ENCODE measurements at places on chromosomes 7 and 10.

DNA sequence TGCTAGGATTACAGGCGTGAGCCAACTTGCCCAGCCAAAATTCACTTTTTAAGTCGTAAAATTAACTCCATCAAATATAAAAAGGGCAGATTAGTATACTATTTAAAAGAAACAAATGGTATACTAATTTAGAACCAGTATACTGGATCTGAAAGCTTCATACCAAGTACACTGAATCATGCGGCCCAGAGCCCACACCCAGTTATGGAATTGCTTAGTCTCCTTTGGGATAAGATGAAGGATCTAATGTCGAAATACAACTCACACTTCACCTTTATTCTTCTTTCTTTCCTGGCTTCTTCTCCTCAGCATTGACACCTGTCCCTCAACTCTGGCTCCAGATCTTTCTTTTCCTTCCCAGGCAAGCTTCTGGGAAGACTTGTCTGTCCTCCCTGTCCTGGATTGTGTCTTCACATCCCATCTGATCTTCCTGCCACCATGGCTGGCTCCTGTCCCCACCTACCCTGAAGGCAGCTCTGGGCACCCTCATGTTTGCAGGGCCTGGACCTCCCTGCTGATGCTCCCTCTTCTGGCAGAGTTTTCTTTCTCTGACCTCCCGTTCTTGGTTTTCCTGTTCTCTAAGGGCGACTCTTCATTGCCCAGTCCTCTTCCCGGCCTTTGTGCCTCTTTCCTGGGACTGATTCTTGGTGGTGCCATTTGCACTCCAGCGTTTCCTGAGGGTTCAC lies 57.8 kb upstream of the CTBP2 start:
- no peak for DNase-seq

DNA sequence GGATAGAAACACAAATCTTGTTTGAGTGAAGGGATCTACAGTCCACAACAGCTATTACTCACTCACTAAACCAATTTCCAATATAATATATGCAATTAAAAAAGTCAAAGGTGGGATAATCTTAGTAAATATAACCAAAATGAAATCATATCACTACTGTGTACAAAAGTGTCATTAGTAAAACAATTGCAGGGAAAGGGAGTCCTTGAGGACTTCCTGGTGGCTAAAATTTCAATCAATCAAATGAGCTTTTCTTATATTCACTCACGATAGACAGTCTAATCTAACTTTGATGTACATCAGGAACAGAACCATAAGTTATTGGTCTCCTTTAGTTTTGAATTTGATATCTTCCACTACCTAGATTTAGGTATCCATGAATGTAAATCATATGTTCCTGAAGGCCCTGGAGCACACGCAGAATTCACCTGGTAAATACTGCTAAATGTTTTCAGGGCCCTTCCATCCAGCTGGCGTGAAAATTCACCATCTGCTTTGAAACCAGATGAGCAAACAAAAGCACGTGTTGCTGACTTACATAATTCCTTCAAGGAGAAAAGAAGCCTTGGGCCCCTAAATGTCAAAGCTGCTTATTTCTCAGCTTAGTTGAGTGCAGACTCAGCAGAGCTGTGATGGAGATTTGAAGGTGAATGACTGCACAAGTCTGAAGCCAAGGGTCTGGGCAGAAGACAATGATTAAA lies 159.3 kb upstream of the TMEM196 start:
- DNase-seq = no peak

DNA sequence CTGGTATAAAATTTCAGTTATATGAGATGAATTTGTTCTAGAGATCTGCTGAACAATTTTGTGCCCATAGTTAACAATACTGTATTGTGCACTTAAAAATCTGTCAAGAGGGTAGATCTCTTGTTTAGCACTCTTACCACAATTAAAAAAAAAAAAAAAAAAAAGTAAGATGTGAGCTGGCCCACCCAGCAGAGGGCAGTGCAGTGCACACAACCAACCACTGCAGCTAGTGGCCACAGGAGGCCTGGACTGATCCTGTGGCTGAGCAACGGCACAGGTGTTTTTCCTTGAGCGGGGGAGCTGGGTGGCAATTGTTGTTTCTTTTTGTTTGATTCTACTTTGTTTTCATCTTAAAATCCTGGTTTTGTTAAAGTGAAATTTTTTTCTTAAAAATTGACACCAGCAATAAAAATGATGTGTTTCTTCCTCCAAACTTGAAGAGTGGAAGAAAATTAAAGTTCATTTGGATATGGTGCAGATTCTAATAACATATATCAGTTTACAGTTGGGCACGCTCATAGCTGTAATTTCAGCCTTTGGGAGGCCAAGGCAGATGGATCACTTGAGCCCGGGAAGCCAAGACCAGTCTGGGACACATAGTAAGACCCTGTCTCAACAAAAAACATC lies 171.1 kb upstream of the TBX20 start:
- peak; percentile 21 for DNase-seq

DNA sequence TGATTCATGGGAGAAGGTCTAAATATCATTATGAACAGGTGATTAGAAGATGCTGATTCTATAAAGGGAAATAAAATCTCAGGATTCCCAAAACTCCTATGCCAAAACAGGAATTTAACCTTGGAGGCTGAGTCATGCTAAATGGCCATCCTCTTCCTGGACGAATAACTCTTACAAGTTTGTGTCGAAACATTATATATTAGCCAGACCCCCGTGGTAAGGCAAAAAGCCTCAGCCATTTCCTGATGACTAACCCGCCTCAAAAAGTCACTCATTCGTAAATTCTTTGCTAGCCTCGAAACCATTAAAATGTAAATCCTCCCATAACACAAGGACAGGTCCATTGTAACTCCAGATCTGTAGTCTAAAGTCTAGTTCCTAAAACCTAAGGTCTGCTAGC lies 32.0 kb downstream of the CUL2 start:
- no peak for DNase-seq

DNA sequence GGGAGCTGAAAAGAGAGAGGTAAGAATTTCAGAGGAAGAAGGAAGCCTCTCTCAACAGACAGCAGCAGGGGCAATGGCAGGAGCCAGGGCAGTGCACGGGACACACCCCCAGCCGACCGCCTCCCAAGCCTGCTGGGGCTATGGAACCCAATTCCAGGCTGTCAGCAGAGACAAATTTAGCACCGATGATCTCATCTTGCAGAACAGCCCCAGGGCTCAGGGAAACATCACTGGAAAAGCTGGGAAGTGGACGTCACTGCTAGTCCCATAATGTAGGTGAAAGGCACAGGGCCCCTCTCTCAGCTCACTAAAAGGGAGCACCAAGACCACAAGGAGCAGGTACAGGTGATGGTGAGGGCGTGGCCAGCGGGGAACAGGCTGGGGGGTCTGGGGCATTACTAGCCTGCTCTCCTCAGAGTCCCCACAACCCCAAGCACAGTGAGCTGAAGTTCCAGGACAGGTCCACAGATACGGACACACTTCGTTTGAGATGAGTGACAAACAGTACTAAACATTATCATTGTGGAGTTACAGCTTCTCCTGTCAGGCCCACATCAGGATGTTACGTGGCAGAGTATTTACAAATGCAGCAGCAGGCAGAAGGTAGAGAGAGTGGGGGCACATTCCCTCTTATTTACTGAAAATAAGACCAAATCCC lies 103.7 kb downstream of the PLXNA4 start:
- no peak for DNase-seq

DNA sequence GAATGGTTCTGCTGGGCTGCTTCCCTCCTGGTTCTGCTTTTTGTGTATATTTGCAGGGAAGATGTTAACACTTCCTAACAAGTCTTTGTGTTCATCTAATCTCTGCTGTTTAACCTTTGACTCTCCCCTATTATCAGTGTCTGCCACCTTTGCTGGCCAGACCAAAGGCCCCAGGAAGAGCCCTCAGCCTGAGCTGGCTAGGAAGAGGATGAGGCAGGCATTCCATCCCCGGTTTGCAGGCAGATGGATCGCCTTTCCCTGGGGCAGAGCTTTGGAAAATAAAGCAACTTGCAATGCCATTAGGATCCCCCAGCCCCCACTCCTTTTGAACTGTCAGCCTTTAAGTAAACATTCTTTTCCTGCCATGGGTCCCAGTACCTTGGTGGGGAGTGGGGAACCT lies 19.0 kb downstream of the DPCD start:
- no peak for DNase-seq

DNA sequence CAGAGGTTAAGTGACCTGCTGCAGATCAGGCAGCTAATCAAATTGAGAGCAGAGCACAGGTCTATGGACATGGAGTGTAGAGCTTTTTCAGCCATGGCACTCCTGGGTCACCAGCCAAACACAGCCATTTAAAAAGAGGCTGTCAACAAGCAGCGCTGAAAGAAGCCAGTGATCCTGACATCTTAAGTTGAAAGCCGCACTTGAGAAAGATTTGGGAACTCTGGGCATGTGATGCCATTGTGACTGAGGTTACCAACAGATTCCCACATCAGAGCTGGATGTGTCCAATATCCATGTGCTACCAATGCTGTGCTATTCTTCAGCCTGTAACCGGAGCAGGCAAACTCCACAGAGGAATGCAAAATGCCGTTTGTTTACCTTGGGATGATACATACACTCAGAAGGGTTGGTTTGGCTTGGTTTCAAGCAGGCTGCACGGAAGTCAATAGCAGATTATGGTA lies 56.2 kb upstream of the ABLIM1 start:
- peak; percentile 84 for DNase-seq

DNA sequence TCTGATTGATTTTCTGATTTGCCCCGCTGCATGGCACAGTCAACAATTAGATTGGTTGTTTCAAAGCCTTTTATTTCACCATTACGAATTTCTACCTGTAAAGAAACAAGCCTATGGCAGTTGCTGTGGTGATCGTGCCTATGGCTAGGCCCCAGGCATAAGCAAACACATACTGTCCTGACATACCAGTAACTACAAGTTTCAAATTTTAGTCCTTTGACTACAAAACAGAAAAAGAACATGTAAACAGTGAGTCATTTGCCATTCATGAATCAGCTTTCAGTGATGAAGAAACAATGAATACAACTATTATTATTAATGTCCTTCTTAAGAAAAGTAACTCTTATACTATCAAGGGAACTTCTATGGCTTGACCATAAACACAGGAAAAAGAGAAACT lies 168.0 kb upstream of the LRRN3 start:
- DNase-seq = no peak

DNA sequence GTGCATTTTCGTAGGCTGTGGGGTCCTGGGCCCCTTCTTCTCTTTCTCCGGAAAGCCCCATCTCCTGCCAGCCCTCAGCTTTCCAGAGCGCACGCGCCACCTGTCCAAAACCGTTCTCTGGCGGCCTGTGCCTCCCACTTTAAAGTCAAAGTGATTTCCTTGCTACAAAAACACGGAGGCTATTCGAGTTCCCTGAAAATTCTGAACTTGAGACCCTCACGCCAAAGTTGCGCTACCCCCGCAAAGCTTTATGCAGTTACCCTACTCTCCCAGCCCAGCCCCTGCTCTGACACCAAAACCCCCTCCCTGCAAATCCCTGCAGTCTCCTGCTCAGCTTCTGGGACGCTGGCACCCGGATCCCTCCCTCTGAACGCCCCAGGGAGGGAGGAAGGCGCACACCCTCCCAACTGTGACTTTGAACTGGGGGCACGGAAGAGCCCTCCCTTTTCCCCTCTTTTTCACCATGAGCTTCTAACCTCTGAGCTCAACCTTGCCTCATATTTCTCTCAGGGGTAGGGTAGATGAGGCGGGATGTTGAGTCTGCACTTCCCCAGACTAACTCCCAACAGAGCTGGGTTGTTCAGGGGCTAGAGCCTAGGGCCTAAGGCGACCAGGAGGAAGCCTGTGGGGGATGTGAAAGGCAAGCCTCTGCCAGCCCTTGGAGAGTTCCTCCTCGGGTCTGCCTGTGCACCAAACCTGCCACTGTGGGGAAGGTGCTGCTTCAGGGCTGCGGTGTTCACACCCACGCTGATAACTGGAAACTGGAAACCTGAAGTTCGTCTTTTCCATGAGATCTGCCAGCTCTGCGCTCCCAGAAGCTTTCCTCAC lies 2.7 kb upstream of the PAX4 start:
- no peak for DNase-seq

GRCh38 chr7:22357311-22358175 lies 589 bp upstream of the RAPGEF5 start:
- DNase-seq = peak; percentile 24

- no peak for DNase-seq
Observed at GRCh38 chr10:492836-493235, 196.6 kb downstream of the DIP2C start.

GRCh38 chr7:33714208-33714607 lies 191.1 kb upstream of the BMPER start:
- no peak for DNase-seq

GRCh38 chr7:102272075-102272916 lies 14.4 kb upstream of the SH2B2 start:
- peak; percentile 68 for DNase-seq

- DNase-seq = no peak
Observed at GRCh38 chr7:46616636-46617035, 695.6 kb upstream of the IGFBP3 start.

DNA sequence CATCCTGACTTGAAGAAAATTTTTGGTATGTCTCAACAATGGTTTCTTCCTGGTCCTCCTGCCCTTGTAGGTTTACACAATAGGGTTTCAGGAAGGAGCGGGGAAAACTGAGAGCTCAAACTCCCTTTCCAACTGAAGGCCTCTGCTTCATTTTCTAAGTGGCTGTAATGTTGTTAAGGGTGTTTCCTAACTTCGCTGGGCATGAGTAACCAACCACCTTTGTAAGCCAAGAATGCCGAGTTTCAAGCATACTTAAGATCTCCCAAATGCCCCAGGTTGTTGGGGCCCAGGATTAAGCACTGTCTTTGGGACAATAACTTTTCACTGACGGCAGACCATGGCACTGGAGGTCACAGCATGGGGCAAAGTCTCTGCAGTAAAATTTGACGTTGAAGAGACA lies 33.6 kb upstream of the DRGX start:
- no peak for DNase-seq

- peak; percentile 38 for DNase-seq
Observed at GRCh38 chr7:43764039-43764761, 5.7 kb downstream of the BLVRA start.

- no peak for DNase-seq
Observed at GRCh38 chr7:129376778-129377700, 57.2 kb upstream of the STRIP2 start.

- DNase-seq = no peak
Observed at GRCh38 chr7:108345710-108346336, 110.4 kb downstream of the NRCAM start.

Measured in lung (tissue), 17 donors.